ENCODE measurements at places on chromosomes 13 and 19. TPM values are rescaled to one million over a fixed set of nuclear protein-coding genes. Genes with fewer than 3 reads are reported as not detected.
A peak's percentile ranks its signal among the peaks of the same experiment; 100 is the strongest.

The PRMT1 gene
- 228 TPM for total RNA-seq

- H3K4me3 ChIP-seq = no peak overlapping the region
- no peak overlapping the region for H3K27ac ChIP-seq
- DNase-seq = no peak
- no peaks in the 10 kb centered on the region for H3K36me3 ChIP-seq
- peaks cover 33% of the 10 kb centered on the region for H3K27me3 ChIP-seq
These were observed 14.2 kb upstream of the CFAP97D2 start for GRCh38 chr13:114164681-114165429.

- no peak overlapping the region for H3K4me3 ChIP-seq
- H3K27me3 ChIP-seq = peaks cover 50% of the 10 kb centered on the region
- H3K36me3 ChIP-seq = no peaks in the 10 kb centered on the region
- no peak for DNase-seq
These were observed 4.7 kb downstream of the CCDC8 start for GRCh38 chr19:46408664-46409039.

The VSTM1 gene
- total RNA-seq = not detected

DNA sequence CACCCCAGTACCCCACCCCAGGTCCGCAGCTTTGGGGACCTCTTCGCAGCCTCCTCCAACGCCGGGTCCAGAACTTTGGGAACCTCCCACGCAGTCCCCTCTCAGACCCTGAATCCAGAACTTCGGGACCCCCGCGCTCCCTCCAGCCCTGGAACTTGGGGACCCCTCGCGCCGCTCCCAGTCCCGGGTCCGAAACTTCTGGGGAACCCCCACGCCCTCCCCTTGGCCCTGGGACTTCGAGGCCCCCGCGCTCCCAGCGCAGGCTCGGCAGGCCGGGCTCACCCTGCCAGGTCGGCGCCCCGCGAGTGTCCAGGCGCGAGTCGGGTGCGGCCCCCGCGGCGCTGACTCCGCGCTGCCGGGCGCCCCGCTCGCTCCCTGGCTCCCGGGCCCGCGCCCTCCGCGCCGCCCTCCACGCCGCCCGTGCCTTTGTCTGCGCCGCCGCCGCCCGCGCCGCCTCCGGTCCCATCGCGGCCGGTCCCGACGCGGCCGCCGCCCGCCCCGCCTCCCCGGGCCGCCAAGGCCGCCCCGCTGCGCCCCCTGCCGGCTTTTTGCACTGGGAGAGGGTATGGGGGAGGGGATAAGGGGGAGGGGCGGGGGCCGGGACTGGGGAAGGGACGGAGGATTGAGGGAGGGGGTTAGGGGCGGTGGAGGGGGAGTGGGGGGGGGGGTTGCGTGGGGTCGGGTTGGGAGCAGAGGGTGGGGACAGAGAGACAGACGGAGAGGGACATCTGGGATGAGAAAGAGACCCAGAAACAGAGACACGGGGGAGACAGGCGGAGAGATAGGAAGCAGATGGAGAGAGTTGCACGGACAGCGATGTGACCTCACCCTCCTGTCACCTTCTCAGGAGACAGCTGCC lies at the start of gene HOMER3:
HOMER3 (minus strand) TSS at position 449 of the 859 bp plus-strand sequence. CDS start 2,235 bp downstream, outside the sequence.
- no peak within 1 kb of the TSS for H3K27ac ChIP-seq
- H3K27me3 ChIP-seq = no peaks in the 10 kb centered on the region
- DNase-seq = peak; percentile 75
- peak within 1 kb of the TSS; percentile 81 for H3K4me3 ChIP-seq

GRCh38 chr13:103466761-103467160 lies 400.5 kb upstream of the SLC10A2 start:
- no peak overlapping the region for H3K27ac ChIP-seq
- H3K4me3 ChIP-seq = no peak overlapping the region
- H3K4me1 ChIP-seq = peaks cover 24% of the 10 kb centered on the region
- no peaks in the 10 kb centered on the region for H3K36me3 ChIP-seq
- no peak for DNase-seq
- H3K27me3 ChIP-seq = no peaks in the 10 kb centered on the region

- peak overlapping the region; percentile 72 for H3K27ac ChIP-seq
- peaks cover 7% of the 10 kb centered on the region for H3K4me1 ChIP-seq
- H3K27me3 ChIP-seq = no peaks in the 10 kb centered on the region
These were observed 79.1 kb downstream of the ZNF429 start for GRCh38 chr19:21584537-21584936.

- no peaks in the 10 kb centered on the region for H3K4me1 ChIP-seq
- H3K27me3 ChIP-seq = peaks cover 24% of the 10 kb centered on the region
- peak; percentile 26 for DNase-seq
- H3K27ac ChIP-seq = no peak overlapping the region
These were observed 746.6 kb downstream of the UQCRFS1 start for GRCh38 chr19:28466107-28467045.

- no peak overlapping the region for H3K4me3 ChIP-seq
- H3K27me3 ChIP-seq = peaks cover 96% of the 10 kb centered on the region
- no peak overlapping the region for H3K27ac ChIP-seq
- no peak for DNase-seq
- no peaks in the 10 kb centered on the region for H3K4me1 ChIP-seq
These were observed 535 bp downstream of the COL5A3 start for GRCh38 chr19:10009714-10010224.

DNA sequence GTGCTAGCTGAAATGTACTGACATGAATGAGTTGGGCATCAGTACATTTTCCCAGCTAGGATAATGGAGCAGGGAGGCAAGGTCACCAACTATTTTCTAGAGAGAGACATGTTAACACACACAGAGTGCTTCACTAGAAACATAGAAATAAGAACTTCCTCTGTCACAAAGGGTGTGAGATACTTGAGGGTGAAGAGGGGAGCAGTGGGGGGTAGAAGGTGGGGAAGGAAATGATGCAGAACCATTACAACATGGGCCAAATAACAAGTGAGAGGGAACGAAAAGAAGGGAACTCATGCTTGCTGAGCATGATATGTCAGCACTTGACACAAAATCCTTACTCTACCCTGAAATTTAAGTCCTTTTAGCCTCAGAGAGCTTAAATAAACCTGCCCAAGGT lies 87.8 kb upstream of the RFC3 start:
- no peaks in the 10 kb centered on the region for H3K27me3 ChIP-seq
- no peaks in the 10 kb centered on the region for H3K36me3 ChIP-seq
- DNase-seq = no peak
- H3K27ac ChIP-seq = no peak overlapping the region
- H3K4me3 ChIP-seq = no peak overlapping the region

- H3K4me1 ChIP-seq = no peaks in the 10 kb centered on the region
- H3K27ac ChIP-seq = no peak overlapping the region
- H3K4me3 ChIP-seq = no peak overlapping the region
- no peaks in the 10 kb centered on the region for H3K36me3 ChIP-seq
- no peaks in the 10 kb centered on the region for H3K27me3 ChIP-seq
- no peak for DNase-seq
These were observed 16.1 kb downstream of the ZNF446 start for GRCh38 chr19:58492265-58492664.

- DNase-seq = no peak
- H3K36me3 ChIP-seq = no peaks in the 10 kb centered on the region
- H3K27ac ChIP-seq = no peak overlapping the region
- H3K4me1 ChIP-seq = no peaks in the 10 kb centered on the region
- H3K27me3 ChIP-seq = peaks cover 41% of the 10 kb centered on the region
These were observed 288.9 kb downstream of the SHISA2 start for GRCh38 chr13:25762795-25763377.

- H3K36me3 ChIP-seq = no peaks in the 10 kb centered on the region
- DNase-seq = no peak
- no peak overlapping the region for H3K27ac ChIP-seq
- H3K4me1 ChIP-seq = 0 out of 2 replicates have a peak, but pooled peaks cover 7% of the 10 kb centered on the region
- H3K27me3 ChIP-seq = no peaks in the 10 kb centered on the region
These were observed 42.2 kb upstream of the TSC22D1 start for GRCh38 chr13:44618326-44618725.

The ZIK1 gene
- 2.2 TPM for total RNA-seq

DNA sequence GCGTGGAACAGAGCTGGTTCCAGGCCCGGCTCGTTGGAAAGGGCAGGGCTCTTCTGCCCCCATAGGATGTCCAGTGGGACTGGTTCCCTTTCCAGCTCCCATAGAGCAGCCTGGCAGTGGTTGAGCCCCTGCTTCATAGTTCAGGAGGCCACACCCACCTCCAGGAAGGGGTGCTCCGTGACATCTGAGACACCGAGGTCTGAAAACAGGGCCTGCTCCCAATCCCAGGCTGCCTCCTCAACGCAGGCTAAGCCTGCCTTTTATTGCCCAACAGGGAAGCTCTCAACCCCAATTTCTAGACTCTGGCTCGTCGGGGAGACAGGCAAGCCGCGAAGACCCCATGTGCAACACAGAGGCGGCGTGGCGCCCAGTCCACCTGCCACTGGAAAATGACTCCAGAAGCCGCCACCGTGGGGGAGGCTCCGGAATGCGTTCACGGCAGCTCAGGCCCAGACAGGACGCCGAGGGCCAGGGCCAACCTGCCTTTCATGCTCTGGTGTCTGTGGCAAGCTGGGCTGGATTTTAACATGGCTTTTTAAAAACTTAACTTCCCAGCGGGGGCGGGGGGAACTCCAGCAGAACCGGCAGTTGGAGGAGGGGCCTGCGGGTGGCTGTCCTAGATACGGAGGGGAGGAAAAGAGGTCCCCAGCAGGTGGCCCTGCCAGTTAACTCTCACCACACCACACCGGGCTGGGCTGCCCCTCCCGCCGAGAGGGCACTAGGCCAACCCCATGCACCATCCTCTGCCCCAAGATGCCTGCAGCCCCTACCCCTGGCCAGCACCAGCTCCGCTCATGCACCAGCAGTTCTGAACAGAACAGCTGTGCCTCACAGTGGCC lies 17.9 kb upstream of the TINCR start:
- no peaks in the 10 kb centered on the region for H3K4me1 ChIP-seq
- no peak overlapping the region for H3K4me3 ChIP-seq
- H3K27ac ChIP-seq = no peak overlapping the region
- no peaks in the 10 kb centered on the region for H3K36me3 ChIP-seq

DNA sequence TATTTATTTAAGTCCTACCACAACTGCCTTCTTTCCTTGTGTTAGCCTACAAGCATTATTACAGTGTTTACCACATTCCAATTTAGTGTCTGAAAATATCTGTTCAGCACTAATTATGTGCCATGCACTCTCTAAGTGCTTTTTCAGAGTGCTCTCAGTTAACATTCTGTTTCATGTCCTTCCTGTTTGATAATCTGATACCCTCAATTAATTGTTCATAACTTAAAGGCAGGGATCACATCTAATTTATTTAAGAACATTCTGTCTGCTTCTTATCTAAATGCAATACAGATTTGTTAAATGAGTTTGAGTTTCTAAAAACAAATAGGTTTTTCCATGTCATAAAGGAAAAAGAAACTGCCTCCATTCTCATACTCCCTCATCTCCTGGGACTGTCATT lies 649.6 kb upstream of the ATXN8OS start:
- no peaks in the 10 kb centered on the region for H3K27me3 ChIP-seq
- no peaks in the 10 kb centered on the region for H3K4me1 ChIP-seq
- no peak overlapping the region for H3K27ac ChIP-seq
- H3K36me3 ChIP-seq = no peaks in the 10 kb centered on the region

GRCh38 chr19:39275578-39275977 lies 7.4 kb downstream of the IFNL2 start:
- no peaks in the 10 kb centered on the region for H3K36me3 ChIP-seq
- H3K27ac ChIP-seq = no peak overlapping the region
- no peak for DNase-seq
- H3K27me3 ChIP-seq = no peaks in the 10 kb centered on the region
- peaks cover 5% of the 10 kb centered on the region for H3K4me1 ChIP-seq

DNA sequence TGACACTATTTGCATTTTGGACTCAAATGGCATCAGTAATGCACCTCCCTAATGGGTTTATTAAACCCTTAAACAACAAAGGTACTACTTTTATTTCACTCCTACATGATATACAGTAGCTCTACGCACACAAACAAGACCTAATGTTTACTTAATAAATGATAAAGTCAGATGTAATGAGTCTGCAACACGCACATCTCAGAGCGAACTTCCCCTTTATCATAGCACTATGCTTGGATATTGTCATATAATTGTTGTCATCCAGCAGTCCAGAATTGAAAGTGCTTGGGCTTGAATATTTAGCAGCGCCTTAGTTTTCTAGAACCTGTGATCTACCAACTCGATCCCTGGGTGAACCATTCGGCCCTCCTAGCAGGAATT lies 772 bp downstream of the PARP4 start:
- H3K36me3 ChIP-seq = peaks cover 23% of the 10 kb centered on the region
- DNase-seq = no peak
- H3K4me1 ChIP-seq = peaks cover 40% of the 10 kb centered on the region
- no peaks in the 10 kb centered on the region for H3K27me3 ChIP-seq
- H3K4me3 ChIP-seq = peak overlapping the region; percentile 77

DNA sequence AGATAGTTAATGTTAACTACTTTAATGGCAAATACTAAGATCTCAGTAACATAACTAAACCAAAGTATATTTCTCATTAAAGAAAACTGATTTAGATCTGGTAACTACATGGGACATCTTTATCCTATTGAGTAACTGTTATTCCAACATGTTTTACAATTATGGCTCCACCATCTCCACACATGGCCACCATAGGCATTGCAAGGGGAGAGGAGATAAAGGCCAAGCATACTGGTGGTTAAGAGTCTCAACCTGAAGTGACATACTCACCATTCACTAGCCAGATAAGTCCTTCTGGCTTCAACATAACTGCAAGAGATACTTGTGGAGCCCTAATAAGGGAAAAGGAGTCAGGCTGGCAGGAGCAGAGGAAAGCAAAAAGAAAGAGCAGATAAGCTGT lies 1586.4 kb upstream of the SPRY2 start:
- H3K27me3 ChIP-seq = no peaks in the 10 kb centered on the region
- no peak for DNase-seq
- H3K4me1 ChIP-seq = no peaks in the 10 kb centered on the region
- H3K36me3 ChIP-seq = no peaks in the 10 kb centered on the region

GRCh38 chr13:22040810-22041364 lies 370.0 kb downstream of the FGF9 start:
- H3K4me1 ChIP-seq = no peaks in the 10 kb centered on the region
- DNase-seq = no peak
- no peaks in the 10 kb centered on the region for H3K36me3 ChIP-seq
- no peak overlapping the region for H3K4me3 ChIP-seq
- H3K27ac ChIP-seq = no peak overlapping the region

DNA sequence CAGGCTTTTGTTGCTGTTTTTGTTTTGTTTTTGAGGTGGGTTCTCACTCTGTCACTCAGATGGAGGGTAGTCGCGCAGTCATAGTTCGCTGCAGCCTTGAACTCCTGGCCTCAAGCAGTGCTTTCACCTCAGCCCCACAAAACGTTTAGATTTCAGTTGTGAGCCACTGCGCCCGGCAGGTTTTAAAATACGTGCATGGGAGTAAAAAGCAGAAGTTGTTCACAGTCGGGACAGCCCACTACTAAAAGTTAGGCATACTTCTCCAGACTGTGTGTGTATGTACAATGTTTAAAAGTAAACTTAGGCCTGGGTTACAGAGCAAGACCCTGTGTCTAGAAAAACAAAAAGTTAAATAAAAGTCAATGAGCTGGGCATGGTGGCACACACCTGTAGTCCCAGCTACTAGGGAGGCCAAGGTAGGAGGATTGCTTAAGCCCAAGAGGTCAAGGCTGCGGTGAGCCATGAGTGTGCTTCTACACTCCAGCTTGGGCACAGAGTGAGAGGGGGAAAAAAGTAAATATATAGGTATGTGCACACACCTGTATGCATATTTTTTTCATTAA lies 6.1 kb downstream of the SAFB start:
- no peak overlapping the region for H3K27ac ChIP-seq
- peaks cover 13% of the 10 kb centered on the region for H3K36me3 ChIP-seq
- peaks cover 10% of the 10 kb centered on the region for H3K4me1 ChIP-seq
- no peak overlapping the region for H3K4me3 ChIP-seq
- DNase-seq = no peak

Data from PC-9 (cell line).